ENCODE measurements at places on chromosomes 1 and 21.

GRCh38 chr1:211174375-211174774 is 40.4 kb upstream of the KCNH1 start:
- DNase-seq, result no peak

DNA sequence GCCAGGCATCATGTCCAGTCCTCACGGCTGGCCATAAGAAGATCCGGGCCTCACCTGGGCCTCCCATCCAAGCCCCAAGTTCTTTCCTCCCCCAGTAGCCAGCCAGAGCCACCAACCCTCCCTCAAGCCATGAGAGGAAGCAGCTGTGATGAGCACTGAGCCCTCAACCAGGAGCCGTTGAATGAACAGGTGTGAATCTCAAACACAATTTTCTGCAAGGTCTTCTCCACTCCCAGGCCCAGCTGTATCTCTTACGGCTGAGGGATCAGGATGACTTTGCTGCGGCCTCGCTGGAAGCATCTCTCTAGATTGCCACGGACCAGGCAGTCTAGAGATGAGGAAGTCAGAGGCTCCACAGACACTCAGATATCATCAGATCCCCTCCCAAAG is 9.8 kb upstream of the CLDN14 start:
- no peak for DNase-seq

DNA sequence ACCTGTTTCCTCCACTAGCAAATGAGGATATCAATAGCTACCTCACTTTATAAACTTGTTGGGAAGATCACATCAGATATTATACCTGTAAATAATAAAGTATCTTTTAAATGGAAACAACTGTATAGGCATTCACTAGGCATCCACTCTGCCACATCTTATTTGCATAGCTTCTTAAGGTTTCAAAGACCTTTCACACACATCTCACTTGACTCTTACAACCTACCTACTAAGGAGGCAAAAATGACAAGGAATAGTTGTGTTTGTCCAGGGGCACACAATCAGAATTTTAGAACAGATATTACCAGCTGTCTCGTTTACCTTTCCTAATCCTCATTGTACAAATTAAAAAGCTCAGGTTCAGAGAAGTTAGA is 51.5 kb downstream of the VANGL2 start:
- no peak for DNase-seq

DNA sequence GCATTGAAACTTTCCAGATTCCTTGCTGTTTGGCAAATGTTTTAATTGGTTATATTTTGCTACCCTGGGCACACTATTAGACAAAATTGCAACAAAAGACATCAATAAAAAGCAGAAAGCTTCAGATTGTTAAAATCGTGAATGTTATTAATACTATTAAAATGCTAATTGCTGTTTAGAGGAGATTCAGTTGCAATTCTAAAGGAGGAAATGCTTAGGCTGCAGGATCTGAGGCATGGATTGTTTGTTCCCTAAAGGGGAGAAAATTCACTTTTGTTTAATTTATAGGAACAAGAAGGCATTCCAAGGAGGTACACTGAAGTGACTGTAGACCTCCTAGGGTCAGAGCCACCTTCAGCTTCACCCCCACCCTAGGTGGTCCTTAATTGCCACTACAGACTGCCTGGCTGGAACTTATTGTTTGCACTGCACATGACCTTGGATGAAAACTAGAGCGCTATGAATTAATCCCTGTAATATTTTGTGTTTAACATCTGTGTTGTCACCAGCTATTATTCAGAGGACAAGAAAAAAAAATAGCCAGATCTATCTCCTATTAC is 1266.9 kb upstream of the ADGRL2 start:
- no peak for DNase-seq

DNA sequence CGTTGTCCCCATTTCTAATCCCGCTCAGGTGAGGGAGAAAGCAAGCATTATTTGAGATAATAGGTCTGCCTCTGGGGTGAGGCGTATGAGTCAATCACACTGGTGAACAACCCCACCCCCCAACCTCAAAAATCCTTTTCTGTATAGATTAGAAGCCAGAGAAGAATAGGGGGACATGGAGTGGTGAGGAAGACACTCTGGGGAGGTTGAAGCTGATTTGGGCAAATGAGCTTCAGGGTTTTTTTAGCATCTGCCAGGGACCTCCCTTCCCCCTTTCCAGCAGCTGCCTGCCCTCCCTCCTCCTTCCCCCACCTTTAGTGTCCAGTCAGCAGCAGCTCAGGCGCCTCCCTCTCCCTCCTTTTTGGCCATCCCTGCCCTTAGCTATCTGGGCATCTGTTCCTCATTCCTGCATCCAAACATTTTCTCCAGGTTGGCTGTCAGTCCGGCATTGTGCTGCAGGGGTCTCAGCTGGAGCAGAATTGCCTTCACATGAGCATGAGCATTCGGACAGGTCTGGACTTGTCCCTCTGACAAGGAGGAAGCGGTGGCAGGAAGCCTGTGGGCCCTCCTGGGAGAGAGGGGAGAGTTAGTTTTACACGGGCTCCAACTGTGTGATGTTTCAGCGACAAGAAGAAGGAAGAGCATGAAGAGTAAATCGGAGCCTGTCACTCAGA is 30.8 kb upstream of the PTGFRN start:
- no peak for DNase-seq

DNA sequence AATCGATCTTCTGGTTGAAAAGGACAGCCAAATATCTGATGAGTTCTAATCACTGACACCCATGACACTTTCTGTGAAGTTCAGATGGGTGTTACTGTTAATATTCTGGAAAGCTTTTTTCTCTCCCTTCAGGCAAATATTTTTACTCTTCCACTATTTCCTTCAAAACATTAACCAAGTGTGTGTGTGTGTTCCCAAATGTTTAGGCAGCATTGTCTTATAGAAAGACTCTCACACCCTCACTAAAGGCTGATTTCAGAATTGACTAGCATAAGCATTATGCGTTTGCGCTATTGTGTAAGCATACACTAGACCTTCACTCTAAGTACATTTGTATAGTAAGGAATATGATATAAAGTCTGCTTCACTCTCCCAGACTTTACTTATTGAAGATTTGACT is 24.7 kb downstream of the WARS2 start:
- DNase-seq, result no peak

DNA sequence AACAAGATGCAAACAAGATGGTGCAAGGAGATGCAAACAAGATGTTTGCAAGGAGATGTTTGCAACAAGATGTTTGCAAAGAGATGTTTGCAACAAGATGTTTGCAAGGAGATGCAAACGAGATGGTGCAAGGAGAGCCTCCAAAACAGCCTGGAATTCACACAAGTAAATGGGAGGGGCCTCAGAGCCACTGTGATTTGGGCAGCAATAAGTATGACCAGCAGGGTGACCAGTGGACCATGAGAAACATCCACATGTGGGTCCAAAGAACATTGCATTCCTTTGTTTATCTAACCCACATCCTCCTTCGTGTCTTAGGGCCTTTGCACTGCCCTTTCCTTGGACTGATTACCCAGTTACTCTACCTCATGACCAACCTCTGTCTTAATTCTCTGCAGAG is 162.9 kb downstream of the PLPP3 start:
- no peak for DNase-seq

- no peak for DNase-seq
Measured at GRCh38 chr1:184827600-184828368, 73.1 kb upstream of the EDEM3 start.

GRCh38 chr1:70947835-70948234 is 99.8 kb downstream of the PTGER3 start:
- no peak for DNase-seq

DNA sequence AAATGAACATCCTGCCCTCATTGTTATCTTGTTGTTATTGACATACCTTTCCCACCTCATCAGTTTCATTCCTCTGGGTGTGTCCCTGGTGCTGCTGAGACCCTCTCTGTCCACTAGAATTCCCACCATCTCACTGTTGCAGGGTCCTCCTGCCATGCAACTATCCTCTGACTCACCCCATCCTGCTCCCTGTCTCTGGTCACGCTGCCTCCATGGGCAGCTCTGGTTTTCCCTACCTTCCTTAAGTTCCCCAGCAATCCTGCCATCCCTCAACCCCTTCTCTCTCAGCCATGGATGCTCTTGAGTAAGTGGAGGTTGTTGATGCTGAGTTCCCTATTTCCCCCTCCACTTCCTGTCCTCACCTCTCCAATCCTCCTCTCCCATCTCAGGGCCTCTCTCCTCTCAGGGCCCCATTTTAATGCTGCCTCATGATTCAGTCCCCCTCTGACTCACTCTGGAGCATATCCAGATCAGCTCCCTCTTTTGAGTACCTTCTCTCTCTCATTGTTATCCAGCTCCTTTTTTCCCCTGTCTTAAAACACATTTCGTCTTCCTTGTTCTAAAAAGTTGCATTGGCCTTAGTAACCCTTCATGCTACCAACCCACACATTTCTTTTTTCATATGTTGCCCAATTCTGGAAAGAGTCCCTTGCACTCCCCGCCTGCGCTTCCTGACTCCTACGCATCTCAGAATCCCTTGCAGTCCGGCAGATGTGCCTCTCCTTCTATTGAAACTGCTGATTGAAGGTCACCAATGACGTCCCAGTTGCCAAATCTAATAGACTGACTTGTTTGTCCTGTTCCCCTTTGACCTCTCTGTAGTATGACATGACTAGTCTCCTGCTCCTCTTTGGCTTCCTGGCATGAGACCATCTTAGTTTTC is 92.0 kb downstream of the CNIH3 start:
- no peak for DNase-seq

GRCh38 chr1:152444045-152444444 is 30.0 kb upstream of the CRNN start:
- no peak for DNase-seq

DNA sequence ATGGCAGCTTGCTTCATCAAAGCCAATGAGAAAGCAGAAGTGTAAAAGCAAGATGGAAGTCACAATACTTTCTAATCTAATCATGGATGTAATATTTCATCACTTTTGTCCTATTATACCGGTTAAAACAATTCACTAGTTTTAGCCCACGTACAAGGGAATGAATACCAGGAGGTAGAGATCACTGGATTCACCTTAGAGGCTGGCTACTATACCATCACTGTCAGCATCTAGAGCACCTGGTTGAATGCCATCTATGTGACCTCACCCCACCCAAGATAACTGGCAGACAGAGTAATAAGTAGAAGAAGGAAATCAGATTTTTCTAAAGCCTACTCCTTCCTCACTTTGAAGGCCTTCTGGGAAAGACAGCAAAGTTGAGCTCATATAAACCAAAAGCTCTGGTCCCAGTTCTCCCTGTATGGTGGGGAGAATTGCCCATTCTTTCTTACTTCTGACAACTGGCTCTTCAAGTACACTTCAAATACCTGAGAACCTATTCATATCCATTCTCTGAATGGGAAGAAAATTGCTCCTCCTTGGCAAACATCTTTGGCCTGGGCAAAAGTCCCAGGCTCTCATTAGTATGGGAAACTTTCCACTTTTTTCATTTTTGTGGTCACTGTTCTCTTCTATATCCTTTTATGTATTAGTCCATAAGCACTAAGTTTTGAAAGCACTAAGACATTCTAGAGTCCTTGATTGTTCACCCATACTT is 24.8 kb downstream of the HSD3B1 start:
- DNase-seq, result no peak

DNA sequence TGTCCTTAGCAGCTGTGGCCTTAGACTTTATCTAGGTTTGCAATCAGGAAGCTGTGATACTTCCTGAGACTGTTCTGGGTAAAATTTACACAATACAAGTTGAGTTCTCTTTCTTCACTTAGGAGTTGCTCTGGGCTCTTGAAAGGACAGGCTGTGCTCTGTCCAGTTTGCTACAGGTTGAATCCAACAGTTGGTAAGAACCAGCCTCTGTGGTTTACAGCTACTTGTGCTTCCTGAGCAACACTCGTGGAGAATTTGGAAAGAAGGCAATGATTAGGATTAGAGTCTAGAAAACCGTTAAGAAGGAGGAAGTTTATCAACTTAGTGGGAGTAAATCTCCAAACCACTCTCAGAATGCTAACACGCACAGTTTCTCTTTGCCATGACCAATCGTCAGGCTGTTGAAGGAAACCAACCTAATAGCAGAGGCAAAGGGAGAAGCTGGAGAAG is 26.8 kb downstream of the GFI1 start:
- DNase-seq, result no peak

DNA sequence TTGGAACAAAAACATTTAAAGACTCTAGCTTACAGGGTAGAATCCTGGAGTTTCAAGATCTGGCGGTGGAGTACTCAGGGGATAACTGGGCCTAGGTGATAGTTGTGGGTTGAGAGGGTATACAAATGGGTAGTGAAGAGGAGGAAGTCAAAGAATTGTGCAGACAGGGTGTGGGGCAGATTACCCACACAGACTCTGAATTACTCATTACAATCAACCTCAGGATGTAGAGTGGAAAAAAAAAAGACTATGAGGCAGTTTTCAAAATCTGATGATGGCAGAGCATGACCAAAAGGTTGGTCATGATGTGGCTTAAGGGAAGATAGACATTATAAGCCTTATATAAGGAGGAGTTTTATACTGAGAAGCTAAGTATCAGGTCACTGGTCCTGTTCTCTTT is 44.1 kb upstream of the GLIS1 start:
- DNase-seq, result no peak

DNA sequence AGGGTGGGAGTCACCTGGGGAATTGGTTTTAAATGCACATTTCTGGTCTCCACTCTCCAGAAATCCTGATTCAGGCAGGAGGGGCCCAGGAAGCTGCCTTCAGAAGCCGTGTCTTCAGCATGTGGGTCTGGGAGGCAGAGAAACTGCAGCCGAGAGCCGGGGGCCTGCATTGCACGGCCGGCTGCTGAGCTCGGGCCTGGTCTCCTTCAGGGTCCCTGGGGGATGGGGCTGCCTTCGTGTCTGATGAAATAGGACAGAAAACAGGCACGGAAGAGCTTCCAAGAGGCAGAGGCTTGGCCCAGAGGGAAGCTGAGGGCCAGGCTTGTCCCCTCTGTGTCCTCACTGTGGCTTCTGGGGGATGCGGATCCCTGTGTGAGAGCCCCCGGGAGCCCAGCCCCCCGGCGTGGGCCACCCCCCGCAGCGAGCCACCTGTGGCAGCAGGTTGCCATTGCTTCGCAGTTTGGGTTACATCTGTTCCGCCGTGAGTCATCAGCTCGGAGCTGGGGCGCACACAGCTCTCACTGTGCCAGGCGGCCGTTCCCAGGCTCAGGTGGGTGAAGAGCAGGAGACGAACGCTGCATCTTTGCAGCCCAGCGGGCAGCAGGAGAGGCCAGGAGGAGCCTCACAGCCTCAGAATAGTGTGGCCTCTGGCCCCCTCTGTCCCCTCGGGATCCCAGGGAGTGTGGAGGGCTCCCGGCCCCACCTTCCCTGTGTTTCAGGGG is 72.4 kb downstream of the AJAP1 start:
- DNase-seq, result no peak

DNA sequence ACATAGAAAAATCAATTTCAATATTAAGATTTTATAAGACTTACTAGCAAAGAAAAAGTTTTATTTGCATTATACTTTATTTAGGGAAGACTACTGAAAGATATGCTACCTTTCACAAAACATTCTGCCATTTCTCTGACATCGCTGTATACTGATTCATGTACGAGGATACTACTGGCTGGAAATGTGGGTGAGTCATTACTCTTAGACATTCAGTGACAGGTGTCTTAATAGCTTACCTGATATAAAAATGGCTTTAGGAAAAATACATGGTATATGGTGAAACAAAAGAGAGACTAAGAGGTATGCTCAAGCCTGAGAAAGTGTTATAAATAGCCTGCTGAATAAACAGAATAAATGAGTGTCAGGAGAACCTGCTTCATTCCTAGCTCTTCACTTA is 73.0 kb upstream of the EXO1 start:
- no peak for DNase-seq

GRCh38 chr1:234519506-234519905 is 40.5 kb upstream of the TARBP1 start:
- no peak for DNase-seq

GRCh38 chr1:229141689-229142377 is 129.1 kb upstream of the RAB4A start:
- no peak for DNase-seq
